ENCODE measurements at places on chromosomes 1 and 21.

GRCh38 chr1:229238231-229238630 is 32.7 kb upstream of the RAB4A start:
- no peak for DNase-seq

DNA sequence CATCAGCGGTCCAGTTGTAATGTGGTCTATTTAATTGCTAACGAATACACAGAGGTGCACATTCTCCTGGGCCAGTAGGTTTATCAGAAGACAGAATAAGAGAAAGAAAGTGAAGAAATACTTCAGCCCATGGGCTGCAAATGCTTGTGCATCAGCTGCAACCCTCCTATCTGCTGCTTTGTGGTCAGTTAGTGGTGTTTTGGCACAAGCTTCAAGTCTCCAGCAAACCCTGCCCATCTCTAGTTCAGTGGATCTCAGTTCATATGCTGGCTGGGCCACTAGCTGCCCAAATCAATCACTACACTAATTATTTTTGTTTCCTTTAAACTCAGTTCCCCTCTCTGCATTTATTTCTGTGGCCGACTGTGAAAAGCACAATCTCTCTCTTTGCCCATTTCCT is 124.2 kb downstream of the KCNJ6 start:
- no peak for DNase-seq

- DNase-seq, result no peak
Measured at GRCh38 chr1:203063287-203063686, 22.5 kb downstream of the MYOG start.

GRCh38 chr1:236552901-236553300 is 29.1 kb downstream of the LGALS8 start:
- no peak for DNase-seq

DNA sequence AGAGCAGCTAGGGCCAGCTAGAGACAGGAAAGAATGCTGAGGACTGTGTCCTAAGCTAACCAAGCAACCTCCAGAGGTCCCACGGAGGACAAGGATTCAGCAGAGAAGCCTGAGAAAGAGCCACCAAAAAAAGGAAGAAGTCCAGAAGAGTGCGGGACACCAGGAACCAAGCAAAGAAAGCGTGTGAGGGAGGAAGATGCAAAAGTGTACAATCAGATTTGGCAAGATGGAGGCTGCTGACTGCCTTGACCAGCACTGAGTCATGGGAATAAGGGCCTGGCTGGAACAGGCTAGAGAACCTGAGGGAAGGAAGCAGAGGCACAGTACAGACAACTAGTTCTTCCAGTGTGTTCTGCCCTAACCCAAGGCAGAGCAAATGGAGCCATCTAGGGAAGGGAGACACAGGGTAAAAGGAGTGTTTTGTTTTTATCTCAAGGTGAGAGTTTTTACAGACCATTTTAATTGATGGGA is 18.5 kb downstream of the TP53BP2 start:
- peak; percentile 23 for DNase-seq

- no peak for DNase-seq
Measured at GRCh38 chr1:244599937-244600350, 53.0 kb upstream of the DESI2 start.

DNA sequence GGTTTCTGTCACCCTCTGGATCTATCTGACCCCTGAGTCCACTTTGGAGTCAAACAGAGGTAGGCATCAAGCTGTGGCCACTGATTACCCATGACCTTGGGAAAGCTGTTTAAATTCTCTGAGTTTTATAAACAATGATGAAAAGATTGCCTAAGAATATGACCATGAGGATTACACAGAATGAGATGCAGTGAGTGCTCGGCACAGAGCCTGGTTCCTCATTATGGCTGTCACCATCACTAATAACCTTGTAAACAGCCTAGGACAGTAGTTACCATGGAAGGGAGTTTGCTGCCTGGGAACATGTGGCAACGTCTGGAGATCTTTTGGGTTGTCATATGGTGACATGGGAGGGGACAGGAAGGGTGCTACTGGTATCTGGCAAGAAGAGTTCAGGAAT is 248.3 kb upstream of the KAZN start:
- no peak for DNase-seq

DNA sequence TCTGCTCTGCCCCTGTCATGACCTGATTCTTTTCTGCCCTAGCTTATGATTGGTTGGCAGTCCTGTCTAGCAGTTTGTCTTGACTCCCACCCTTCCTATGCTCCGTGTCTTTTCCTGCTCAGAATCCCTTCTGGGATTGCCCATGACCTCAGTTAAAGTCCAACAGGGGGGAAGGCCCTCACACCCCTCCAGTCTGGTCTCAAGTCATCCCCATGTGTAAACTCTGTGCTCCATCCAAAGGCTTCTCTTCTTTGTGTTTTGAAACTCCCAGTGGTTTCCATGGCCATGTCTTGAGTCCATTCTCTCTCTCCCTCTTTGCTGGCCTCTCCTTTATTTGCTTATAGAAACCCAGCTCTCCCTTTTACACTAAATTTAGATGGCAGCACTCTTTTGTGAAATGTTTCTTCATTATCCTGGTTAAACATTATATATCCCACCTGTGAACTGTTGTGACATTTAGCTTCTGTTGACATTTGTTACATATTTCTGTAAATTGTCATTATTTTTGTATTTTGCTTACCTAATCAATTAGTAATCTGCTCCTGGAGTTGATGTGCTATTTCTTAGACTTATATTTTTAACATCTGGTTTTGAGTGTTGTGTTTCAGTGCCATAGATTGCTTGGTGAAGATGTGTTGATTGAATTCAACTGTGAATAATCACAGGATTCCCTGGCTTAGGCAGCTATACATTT is 48.9 kb upstream of the GCLM start:
- no peak for DNase-seq

DNA sequence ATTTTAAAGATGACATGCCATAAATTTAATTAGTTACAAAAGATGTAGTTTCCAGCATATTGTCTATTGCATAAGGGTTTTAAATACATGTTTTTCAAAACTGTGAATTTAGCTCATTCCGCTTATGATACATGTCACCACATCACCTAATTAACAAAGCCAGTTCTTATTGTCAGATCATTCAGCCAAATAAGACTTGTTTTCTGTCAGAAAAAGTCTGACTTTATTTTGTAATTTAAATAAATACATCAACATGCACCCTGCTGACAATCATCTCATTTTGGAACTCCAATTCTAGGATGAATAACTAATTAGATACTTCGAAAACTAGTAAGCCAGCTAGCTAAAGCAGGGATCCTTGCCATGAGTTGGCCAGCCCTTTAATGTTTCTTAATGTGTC is 110.9 kb upstream of the APP start:
- no peak for DNase-seq

DNA sequence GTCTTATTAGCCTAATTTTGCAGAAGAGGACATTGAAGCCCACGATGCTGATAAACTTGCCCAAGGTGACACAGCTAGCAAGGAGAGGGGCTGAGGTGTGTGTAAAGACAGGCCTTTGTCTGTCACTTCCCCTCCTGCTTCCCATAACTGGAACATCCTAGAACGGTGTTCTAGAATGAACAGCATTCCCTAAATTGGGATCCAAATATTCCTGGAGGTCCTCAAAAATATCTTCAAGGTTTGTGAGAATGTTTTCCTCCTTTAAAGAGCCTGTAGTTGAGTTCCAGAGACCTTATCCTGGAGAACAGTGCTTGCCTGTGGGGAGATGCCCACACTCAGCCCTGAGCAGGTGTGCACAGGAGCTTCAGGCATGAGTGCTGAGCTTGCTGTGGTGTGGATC is 41.5 kb upstream of the SAMD13 start:
- DNase-seq, result no peak

- no peak for DNase-seq
Measured at GRCh38 chr1:167643441-167643840, 13.4 kb downstream of the RCSD1 start.

GRCh38 chr1:36248250-36248894 is 24.1 kb downstream of the THRAP3 start:
- peak; percentile 25 for DNase-seq

GRCh38 chr1:20284625-20285024 is 6.0 kb upstream of the VWA5B1 start:
- DNase-seq, result no peak

DNA sequence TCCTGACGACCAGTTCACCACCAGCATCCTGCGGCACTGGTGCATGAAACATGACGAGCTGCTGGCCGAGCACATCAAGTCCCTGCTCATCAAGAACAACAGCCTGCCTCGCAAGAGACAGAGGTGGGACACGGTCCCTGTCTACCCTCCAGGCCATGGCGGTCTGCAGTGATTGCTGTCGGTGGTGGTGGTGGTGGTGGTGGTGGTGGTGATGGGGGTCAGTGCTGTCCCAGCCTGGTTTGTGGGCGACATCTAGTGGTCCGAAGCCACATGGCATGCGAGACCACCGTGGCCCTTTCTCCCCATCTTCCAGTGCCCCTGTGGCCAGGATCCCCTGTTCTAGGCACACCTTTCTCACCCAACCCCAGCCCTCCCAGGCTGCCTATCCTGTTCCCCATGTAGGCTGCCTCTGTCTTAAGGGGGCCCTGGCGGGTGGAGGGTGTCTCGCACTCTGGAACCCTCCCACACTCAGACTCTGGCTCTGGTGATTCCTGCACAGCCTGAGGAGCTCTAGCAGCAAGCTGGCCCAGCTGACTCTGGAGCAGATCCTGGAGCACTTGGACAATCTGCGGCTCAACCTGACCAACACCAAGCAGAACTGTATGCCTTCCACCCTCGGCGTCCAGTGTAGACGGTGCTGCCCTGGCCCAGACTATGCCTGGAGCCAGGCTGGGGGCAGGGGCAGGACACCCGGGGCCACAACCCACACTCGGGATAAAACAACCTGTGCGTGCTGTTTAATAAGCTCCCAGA is 3.2 kb upstream of the SLC27A3 start:
- DNase-seq, result peak; percentile 33

GRCh38 chr1:230232371-230232771 is 165.3 kb downstream of the GALNT2 start:
- no peak for DNase-seq

GRCh38 chr1:165481820-165482532 is 37.0 kb upstream of the RXRG start:
- peak; percentile 1 for DNase-seq

- peak; percentile 11 for DNase-seq
Measured at GRCh38 chr1:18452550-18452949, 28.2 kb upstream of the KLHDC7A start.

DNA sequence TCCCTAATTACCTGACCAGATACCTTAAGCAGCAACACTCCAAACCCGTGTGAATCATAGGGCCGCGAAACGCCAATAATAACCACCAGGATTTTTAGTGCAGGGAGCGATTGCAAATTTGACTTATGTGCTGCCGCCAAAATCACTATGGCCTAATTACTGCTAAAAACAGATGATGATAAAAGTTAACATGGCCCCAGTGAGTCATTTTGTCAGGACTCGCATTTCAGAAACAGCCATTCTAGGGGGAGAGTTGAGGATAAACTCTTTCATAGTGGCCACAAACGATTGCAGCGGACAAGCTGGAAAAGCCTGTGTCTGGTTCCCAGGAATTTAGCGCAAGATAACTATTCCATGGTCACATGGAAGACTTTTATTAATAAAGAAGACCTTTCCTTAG is 103.4 kb downstream of the HLX start:
- no peak for DNase-seq

GRCh38 chr1:170959385-170959784 is 24.1 kb downstream of the MROH9 start:
- DNase-seq, result no peak

DNA sequence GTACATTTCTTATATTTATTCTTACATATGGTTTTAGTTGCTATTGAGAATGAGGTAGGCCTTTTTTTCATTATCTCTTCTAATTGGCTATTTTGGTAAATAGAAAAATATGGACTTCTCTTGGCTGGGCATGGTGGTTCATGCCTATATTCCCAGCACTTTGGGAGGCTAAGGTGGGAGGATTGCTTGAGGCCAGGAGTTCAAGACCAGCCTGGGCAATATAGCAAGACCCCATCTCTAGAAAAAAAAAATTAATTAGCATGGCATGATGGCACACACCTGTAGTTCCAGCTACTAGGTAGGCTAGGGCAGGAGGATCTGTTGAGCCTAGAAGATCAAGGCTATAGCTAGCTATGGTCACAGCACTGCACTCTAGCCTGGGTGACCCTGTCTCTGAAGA is 3.2 kb downstream of the ZNF684 start:
- no peak for DNase-seq

DNA sequence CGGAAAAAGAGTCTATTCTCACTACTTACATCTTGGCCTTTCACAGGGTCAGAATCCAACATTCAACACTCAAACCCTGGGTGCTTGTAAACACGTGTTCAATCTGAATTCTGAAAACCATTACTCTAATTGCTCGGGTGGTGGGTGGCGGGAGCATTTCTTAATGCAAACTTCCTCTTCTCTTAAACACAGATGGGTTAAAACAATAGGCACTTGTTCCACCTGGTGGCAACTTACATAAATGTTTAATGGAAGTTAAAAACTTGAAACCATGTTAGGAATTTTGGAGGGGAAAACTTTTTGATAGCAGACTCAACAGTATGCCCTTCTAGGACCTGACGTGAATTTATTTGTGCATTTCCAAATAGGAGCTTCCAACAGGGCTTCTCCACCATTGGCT is 23.4 kb upstream of the TDRD10 start:
- peak; percentile 78 for DNase-seq

DNA sequence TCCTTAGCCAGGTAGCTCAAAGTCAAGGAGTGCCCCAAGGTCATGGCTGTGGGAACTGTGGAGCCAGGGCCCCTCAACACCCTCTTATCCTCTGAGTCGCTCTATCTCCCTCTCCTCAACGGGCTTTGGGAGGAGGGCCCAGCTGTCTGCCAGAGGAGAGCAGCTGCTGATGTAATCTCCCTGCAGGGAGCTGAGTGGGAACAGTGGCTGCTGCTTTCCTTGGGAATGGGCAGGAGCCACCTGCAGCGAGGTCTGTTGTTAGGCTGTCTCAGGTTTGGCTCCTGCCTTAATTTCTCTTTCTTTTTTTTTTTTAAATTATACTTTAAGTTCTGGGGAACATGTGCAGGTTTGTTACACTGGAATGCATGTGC is 58.8 kb upstream of the MAP1LC3C start:
- DNase-seq, result no peak

DNA sequence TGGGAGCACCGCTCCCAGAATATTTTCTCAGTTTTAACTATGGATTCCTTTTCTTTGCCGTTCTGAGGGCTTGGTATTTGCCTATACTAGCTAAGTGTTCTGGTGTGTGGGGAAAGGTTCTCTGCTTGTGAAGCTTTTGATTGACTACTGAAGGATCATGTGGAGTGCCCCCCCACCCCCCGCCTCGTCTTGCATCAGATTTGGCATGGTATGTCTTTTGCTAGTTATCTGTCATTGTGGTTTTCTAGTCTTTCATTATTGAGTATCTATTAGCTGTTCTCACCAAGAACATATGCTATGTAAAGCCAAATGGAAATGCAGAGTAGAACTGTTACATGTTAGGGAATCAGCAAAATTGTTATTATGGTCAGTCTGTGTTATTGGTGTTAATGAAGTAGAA is 58.3 kb downstream of the MACF1 start:
- no peak for DNase-seq

Data from KBM-7 (cell line).